ENCODE measurements at places on chromosomes 2 and 18. TPM values are rescaled to one million over a fixed set of nuclear protein-coding genes. Genes with fewer than 3 reads are reported as not detected.
A peak's percentile ranks its signal among the peaks of the same experiment; 100 is the strongest.

- H3K36me3 ChIP-seq: no peaks in the 10 kb centered on the region
- no peak for DNase-seq
- H3K4me1 ChIP-seq: peaks cover 14% of the 10 kb centered on the region
Observed at GRCh38 chr18:44693030-44693784, 12.5 kb downstream of the SETBP1 start.

GRCh38 chr2:219684721-219685689, 57.6 kb downstream of the SLC4A3 start:
- DNase-seq: peak; percentile 89
- H3K36me3 ChIP-seq: no peaks in the 10 kb centered on the region
- H3K27me3 ChIP-seq: no peaks in the 10 kb centered on the region
- H3K27ac ChIP-seq: peak overlapping the region; percentile 88
- no peaks in the 10 kb centered on the region for H3K4me1 ChIP-seq

- DNase-seq: peak; percentile 12
- H3K27ac ChIP-seq: no peak overlapping the region
- no peaks in the 10 kb centered on the region for H3K4me1 ChIP-seq
- H3K36me3 ChIP-seq: no peaks in the 10 kb centered on the region
- no peaks in the 10 kb centered on the region for H3K27me3 ChIP-seq
- peak overlapping the region; percentile 10 for H3K4me3 ChIP-seq
Observed at GRCh38 chr2:151946899-151947812, 118.9 kb upstream of the ARL5A start.

DNA sequence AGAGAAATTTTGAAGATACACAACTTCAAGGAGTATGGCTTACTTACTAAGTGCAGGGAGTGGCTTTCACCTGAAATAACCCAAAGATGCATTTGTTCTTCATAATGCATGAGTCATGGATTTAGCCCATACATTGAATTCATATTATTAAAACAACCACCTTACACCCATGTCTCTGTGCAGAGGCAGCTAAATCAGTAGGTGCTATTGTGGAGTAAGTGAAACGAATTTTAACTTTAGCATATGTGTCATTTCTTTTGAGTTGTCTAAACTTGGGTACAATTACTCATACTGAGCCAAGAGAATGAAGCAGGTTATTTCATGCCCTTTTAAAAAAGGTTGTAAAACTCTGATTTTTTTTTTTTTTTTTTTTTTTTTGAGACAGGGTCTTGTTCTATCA, 11.0 kb upstream of the ANKRD29 start:
- DNase-seq: no peak
- H3K27ac ChIP-seq: no peak overlapping the region
- H3K36me3 ChIP-seq: no peaks in the 10 kb centered on the region
- no peaks in the 10 kb centered on the region for H3K4me1 ChIP-seq

- H3K4me3 ChIP-seq: no peak overlapping the region
- no peaks in the 10 kb centered on the region for H3K36me3 ChIP-seq
- H3K4me1 ChIP-seq: no peaks in the 10 kb centered on the region
- no peak overlapping the region for H3K27ac ChIP-seq
- DNase-seq: no peak
Observed at GRCh38 chr2:30971231-30972025, 164.2 kb upstream of the CAPN13 start.

DNA sequence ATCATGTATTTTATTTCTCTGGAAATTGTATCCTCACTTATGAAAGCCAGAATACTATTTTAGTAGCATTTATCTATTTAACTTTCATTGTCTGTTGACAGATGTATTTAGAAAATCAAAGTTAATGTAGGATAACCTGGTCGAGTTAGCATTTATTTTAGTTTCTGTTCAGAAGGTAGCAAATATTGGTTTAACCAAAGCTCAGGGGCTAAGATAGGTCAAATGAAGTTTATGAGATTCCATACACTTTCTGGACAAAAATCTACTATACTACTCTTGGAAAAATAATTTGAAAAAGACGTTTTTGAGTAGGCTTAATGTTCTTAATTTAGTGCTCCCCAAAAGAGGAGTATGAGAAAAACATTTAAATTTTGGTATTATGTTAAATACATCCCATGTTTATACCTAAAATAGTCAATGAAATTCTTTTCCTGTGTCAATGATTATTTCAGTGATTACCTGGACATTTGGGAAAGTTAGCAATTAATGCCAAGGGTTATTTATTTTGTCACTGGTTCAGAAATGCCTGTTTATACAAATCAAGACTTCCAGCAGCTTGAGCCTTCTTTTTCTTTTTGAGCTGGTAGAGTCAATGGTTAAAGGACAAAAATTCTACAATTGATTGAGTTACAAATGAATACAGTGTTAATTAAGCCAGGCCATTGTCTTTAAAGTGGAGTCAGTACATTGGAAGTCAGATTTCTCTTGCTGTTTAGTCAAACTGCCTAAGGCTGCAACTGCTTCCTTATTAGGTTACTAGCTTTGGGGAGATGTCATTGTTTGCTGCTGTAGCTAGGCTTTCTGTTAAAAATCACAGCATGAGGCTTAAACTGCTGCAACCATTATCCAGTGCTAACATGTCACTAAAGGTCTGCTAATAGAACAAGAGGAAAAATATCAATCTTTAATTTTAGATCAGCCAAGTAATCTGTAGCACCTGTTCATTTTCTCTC, 182.3 kb downstream of the CAMKMT start:
- no peak for DNase-seq
- no peaks in the 10 kb centered on the region for H3K36me3 ChIP-seq
- no peaks in the 10 kb centered on the region for H3K27me3 ChIP-seq
- H3K27ac ChIP-seq: no peak overlapping the region
- H3K4me3 ChIP-seq: no peak overlapping the region

- H3K27ac ChIP-seq: peak overlapping the region; percentile 68
- no peak for DNase-seq
- H3K27me3 ChIP-seq: no peaks in the 10 kb centered on the region
- H3K4me1 ChIP-seq: peaks cover 6% of the 10 kb centered on the region
- H3K4me3 ChIP-seq: peak overlapping the region; percentile 67
Observed at GRCh38 chr2:96739076-96739632, 710 bp downstream of the LMAN2L start.

- no peak for DNase-seq
- H3K27ac ChIP-seq: no peak overlapping the region
- H3K36me3 ChIP-seq: no peaks in the 10 kb centered on the region
- no peaks in the 10 kb centered on the region for H3K4me1 ChIP-seq
- H3K27me3 ChIP-seq: peaks cover 2% of the 10 kb centered on the region
Observed at GRCh38 chr18:79819064-79819967, 21.6 kb downstream of the KCNG2 start.

DNA sequence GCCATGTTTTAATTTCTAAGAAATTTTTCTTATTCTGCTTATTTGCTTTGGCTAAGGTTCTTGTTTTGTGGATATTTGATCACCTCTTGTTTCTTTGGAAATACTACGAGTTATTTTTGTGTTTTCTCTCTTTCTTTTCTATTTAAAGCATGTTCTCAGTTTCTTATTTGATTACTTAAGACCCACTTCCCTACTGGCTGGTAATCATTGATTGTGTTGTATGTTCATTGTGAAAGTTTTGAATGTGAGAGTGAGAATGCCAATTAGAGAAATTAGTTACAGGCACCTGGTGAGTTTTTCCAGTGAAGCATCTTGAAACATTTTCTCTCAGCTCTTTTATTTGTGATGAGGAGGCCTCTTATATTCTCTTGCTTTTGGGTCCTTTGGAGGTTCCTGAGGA, 226.7 kb upstream of the MC4R start:
- no peaks in the 10 kb centered on the region for H3K4me1 ChIP-seq
- H3K27ac ChIP-seq: no peak overlapping the region
- no peaks in the 10 kb centered on the region for H3K36me3 ChIP-seq

GRCh38 chr2:17148407-17149145, 369.7 kb downstream of the RAD51AP2 start:
- H3K4me3 ChIP-seq: no peak overlapping the region
- no peaks in the 10 kb centered on the region for H3K4me1 ChIP-seq
- H3K36me3 ChIP-seq: no peaks in the 10 kb centered on the region
- peak; percentile 6 for DNase-seq

DNA sequence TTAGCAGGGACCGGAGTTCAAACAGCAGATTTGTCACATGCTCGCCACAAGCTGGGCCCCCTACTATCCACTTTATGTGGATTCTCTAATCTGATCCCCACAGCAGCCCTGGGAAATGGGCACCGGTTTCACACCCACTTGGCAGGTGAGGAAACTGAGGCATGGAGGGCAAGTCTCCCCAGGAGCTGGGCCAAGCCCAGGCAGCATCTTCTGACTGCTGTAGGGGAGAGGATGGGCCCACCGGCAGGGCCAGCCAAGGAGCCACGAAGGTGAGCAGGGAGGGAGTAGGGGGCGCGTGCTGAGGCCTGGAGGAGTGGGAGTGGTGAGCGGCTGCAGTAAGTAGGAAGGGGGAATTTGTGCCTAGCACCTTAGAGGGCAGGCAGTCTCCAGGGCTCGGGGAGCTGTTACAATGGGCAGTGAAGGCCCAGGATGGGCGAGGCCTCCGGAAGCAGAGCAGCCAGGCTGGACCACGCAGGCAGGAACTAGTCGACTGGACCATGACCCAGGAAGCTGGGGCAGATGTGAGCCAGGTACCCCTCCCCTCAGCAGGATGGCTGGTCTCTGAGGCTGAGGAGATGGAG, 37.1 kb downstream of the COA5 start:
- no peak overlapping the region for H3K4me3 ChIP-seq
- H3K27ac ChIP-seq: no peak overlapping the region
- no peaks in the 10 kb centered on the region for H3K27me3 ChIP-seq
- peaks cover 8% of the 10 kb centered on the region for H3K36me3 ChIP-seq
- no peak for DNase-seq

GRCh38 chr2:9556121-9556743, 602 bp upstream of the ADAM17 start:
- no peaks in the 10 kb centered on the region for H3K27me3 ChIP-seq
- H3K27ac ChIP-seq: peak overlapping the region; percentile 98
- H3K4me3 ChIP-seq: peak overlapping the region; percentile 92
- H3K36me3 ChIP-seq: no peaks in the 10 kb centered on the region
- peak; percentile 8 for DNase-seq

DNA sequence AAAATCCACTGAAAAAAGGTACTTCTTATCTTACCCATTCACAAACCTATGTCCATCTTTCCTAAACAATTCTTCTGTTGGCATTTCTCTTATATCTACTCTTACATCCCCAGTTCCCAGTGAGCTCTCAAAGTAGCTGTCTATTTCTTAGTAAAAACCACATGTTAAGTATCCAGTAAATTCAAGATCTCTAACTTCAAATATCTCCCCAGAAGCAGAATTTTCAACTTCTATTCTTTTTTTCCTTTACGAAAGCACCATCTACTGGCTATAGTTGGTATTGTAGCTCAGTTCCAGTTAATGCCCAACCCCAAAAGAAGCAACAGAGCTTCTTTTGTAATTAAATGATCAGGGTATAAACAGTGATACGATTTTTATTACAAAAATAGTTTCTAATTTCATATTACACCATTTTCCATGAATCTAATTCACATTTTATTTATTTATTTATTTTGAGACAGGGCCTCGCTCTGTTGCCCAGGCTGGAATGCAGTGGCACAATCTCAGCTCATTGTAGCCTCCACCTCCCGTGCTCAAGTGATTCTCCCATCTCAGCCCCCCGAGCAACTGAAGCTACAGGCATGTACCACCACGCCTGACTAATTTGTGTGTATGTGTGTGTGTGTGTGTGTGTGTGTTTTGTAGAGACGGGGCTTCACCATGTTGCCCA, 28.5 kb downstream of the HRH4 start:
- no peaks in the 10 kb centered on the region for H3K27me3 ChIP-seq
- H3K27ac ChIP-seq: no peak overlapping the region
- no peaks in the 10 kb centered on the region for H3K36me3 ChIP-seq
- no peak overlapping the region for H3K4me3 ChIP-seq

DNA sequence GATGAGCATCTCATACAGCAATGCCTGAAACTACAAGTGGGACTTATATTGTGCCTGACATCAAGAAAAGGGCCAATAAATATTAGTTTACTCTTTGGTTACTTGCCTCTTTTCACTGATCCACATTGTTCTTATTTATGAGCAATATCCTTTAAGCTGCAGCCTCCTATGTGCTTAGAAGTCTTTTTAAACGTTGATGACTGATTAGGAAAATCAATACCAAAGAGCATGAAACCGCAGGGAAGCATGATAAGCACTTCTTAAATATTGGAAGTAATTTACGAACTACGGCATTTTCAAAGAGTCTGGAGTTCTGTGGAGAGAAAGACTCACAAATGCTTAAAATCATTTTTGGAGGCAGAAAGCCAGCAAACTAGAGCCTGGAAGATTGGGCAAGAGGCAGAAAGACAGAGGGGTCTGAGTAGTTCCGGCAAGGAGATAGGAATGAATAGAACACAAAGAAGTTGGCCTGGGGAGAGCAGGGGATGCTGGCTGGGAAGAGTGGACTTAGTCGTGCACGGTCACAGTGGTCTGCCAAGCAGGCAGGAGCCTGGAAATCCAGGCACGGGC, 122.6 kb upstream of the NOSTRIN start:
- no peak for DNase-seq
- no peak overlapping the region for H3K4me3 ChIP-seq
- no peaks in the 10 kb centered on the region for H3K4me1 ChIP-seq

- no peak for DNase-seq
- no peak overlapping the region for H3K4me3 ChIP-seq
- no peak overlapping the region for H3K27ac ChIP-seq
- H3K27me3 ChIP-seq: no peaks in the 10 kb centered on the region
- no peaks in the 10 kb centered on the region for H3K36me3 ChIP-seq
Observed at GRCh38 chr2:26877276-26877675, 29.3 kb downstream of the DPYSL5 start.

DNA sequence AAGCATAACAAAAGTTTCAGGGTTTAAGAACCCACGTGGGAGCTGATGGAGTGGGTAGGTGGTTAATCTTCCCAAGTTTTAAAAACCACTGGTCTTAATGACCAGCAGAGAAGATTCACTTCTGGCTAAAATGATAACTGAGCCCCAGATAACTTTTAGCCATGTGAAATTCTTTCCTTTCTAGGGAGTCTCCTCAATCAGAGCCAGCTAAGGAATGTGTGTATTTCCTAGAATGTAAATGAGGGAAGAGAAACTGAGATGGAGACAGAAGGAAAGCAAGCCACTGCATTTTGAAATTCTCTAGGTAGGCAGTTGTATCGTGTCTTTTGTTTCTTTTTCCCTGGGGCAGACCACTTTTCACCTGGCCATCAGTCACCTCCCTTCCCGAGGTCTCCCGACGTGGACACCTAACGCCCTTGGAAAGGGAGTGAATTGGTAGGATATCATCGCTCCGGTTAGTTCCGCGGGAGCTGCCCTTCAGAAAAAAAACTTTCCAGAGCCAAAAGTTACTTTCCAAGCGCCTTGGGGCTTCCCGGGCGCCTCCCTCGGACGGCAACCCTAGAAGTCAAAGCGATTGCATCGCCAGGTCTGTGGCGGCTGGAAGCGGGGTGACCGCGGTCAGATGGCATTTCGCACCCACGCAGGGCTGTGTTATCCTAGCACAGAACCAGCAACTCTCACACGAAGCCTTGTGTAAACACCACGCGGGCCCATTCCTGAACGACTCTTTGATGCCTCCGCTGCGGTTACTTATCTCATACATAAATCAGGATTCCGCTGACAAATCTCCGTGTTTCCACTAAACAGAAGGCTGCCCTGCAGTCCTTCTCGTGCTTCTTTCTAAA, 1.3 kb downstream of the COLEC12 start:
- no peaks in the 10 kb centered on the region for H3K27me3 ChIP-seq
- no peaks in the 10 kb centered on the region for H3K4me1 ChIP-seq
- no peaks in the 10 kb centered on the region for H3K36me3 ChIP-seq
- peak overlapping the region; percentile 53 for H3K4me3 ChIP-seq
- peak overlapping the region; percentile 44 for H3K27ac ChIP-seq
- peak; percentile 38 for DNase-seq

ABCG5 gene
- not detected for total RNA-seq

CNTNAP5 gene
- total RNA-seq: 0.11 TPM

FER1L5 gene
- total RNA-seq: 0.59 TPM

SERPINB12 gene
- not detected for total RNA-seq

CNGA3 gene
- total RNA-seq: not detected

PTPN2 gene
- total RNA-seq: 25.0 TPM

PIEZO2 gene
- 19.0 TPM for total RNA-seq

Measured in prostate gland (tissue), 2 donors.